ENCODE measurements at places on chromosomes 4 and X. TPM values are rescaled to one million over a fixed set of nuclear protein-coding genes. Genes with fewer than 3 reads are reported as not detected.

DNA sequence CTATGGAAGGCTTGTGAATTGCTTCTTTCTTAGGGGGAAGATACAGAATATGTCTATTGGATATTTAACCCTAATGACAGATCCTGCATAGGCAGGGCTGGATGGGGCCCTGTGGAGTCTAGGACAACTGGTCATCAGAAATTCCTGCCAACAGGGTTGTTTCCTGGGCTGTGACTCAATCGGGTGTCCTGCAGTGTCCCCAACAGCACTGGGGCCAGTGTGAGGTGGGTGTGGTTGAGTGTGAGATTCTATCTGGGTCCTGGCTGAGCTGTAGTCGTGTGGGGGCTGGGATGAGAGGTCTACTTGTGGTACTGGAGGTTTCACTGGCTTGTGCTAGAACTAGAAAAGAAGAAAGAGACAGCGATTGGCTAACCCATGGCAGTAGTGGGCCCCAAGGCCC is 87.3 kb upstream of the WDR1 start:
- no peak for DNase-seq

Gene PNMA6E
- total RNA-seq = not detected

DNA sequence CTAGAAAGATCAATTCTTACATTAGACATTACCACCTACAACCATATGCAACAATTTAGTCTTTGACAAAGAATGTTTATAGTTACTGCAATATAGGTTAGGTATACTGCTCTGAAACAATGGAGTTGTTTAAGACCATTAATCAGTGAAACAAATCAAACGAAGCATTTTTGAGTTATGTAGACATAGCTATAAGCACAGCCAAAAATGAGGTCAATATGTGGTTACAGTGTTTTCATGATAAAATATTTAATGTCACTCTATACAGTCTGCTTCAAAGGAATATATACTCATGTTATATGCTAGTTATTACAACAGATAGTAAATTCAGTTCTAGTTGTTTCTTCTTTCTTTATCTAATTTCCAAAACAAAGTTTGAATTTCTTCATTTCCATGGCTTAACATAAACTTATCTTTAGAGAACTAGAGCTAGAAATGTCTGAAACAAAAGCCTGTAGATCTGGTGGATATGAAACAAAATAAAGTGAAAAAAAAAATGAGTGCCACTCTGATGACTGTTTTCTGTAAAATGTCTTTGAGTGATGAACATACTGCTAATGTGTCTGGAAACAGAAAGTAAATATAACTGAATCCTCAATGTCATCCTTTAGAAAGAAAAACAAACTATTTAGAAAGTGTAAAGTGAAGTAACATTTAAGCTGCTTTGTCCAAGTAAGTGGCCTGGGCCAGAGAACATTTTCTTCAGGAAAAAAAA is 809.0 kb downstream of the FAT4 start:
- DNase-seq = no peak

- DNase-seq = no peak
Measured at GRCh38 chr4:55547466-55547770, 709 bp upstream of the CLOCK start.

- no peak for DNase-seq
Measured at GRCh38 chrX:50618788-50619558, 148.3 kb upstream of the DGKK start.

DNA sequence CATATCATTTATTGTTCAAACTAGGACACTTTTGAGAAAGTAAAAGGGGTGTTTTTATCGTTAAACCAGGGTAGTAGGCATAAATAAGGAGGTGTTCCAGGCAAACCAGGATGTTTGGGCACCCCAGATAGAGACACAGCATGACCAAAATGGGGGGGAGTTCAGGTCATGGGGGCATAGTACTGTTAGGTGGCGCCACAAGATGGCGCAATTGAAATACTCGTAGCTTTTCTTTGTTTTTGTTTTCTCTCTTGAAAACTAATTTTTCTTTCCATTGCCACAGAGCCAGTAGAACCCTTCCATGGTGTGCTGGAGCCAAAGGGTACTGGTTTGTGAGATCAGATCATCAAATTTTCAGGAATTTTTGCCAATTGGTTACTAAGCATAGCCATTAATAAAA is 283.4 kb downstream of the BCOR start:
- DNase-seq = no peak

Gene GLOD5
- not detected for total RNA-seq

- no peak for DNase-seq
Measured at GRCh38 chrX:140664939-140665338, 44.6 kb upstream of the LINC00632 start.

- DNase-seq = no peak
Measured at GRCh38 chrX:24838629-24839028, 144.9 kb downstream of the POLA1 start.

Gene SOD3
- total RNA-seq = 120 TPM

- DNase-seq = no peak
Measured at GRCh38 chr4:40672528-40673522, 43.2 kb upstream of the RBM47 start.

GRCh38 chr4:107755841-107756356 is 35.9 kb upstream of the PAPSS1 start:
- no peak for DNase-seq

Gene ZCCHC18
- total RNA-seq = 0.73 TPM

- DNase-seq = no peak
Measured at GRCh38 chrX:70554081-70554480, 109.4 kb downstream of the DLG3 start.

DNA sequence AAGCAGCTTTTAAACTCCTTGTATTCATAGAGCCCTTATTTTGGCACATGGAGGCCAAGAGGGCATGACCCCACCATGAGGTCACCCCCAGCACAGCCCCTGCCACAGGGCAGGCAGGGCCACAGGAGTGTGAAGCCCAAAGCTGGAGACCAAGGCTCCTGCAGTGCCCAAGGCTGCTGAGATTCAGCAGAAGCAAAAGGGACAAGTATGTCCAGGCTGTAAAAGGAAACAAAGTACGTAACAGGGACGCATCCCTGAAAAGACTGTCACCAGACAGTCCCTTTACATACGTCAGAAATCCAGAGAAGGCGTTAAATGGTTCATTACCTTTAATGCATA is 18.9 kb downstream of the GAK start:
- no peak for DNase-seq

Gene SLC49A3
- total RNA-seq = 2.5 TPM

GRCh38 chr4:124266721-124267120 is 445.8 kb downstream of the ANKRD50 start:
- DNase-seq = no peak

DNA sequence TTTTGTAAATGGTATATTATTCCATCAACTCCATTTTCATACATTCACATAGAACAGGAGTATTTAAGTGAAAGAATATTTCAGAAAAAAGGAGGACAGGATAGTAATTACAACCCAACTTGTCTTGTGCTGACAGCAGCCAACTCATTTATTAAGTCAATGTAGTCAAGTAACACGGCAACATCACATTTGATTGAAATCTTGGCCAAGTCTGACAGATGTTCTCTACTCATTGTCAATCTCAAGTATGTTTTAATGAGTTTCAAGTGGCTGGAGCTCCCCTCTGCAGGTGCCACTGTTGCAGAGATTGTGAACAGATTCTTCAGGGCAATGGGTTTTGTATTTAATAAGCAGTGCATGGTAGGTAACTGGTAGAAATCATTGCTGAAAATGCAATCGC is 332.5 kb downstream of the C4orf33 start:
- DNase-seq = no peak

DNA sequence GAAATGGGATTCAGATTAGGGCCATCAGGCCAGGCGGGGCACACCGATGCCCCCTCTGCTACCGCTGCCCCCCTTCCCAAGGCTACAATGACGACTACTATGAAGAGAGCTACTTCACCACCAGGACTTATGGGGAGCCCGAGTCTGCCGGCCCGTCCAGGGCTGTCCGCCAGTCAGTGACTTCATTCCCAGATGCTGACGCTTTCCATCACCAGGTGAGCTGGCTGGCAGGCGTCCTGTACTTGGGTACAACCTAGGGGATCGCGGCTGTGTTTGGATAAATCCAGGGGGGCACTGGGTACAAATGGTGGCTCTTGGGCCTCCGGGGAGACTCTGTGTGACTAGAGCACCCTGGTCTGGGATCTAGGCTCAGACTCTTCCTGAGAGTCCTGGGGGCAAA is 1.1 kb downstream of the EMD start:
- no peak for DNase-seq

Gene LNX1
- 14.5 TPM for total RNA-seq

All from esophagus squamous epithelium (tissue), 5 donors.